NCI-H1417 treated with DMSO at 0.1 percent for 48 hours (cell line): ENCODE measurements at places on chromosomes 11 and 22.
A peak's percentile ranks its signal among the peaks of the same experiment; 100 is the strongest.

- no peak for DNase-seq
Observed at GRCh38 chr11:119359365-119360214, 13.1 kb upstream of the MFRP start.

DNA sequence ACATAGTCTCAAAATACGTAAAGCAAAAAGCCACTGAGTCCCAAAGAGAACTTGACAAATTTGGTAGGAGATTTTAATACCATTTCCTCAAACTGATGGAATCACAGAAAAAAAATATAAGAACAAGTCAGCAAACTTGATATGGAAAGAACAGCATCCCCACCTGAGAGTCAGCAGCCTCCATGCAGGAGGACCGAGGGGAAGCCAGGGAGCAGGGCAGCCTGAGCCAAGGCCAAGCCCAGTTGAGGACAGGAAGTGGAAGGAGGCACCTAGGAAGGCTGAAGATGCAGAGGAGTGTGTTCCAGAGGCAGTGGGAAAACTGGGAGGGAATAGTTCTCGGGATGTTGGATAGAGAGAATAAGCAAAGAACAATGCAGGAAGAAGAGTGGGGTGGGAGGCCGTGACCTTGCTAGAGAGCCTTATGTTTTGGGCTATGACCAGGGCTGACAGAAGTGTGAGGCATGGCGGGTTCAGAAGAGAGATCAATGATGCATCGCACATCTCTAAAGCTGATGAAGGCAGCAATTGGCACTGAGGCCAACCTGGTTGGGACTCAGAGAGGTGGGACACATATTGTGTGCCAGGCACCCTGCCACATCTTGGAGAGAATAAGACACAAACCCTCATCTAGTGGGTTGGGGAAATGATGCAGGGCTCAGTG, 15.4 kb downstream of the APOA4 start:
- DNase-seq, result no peak

DNA sequence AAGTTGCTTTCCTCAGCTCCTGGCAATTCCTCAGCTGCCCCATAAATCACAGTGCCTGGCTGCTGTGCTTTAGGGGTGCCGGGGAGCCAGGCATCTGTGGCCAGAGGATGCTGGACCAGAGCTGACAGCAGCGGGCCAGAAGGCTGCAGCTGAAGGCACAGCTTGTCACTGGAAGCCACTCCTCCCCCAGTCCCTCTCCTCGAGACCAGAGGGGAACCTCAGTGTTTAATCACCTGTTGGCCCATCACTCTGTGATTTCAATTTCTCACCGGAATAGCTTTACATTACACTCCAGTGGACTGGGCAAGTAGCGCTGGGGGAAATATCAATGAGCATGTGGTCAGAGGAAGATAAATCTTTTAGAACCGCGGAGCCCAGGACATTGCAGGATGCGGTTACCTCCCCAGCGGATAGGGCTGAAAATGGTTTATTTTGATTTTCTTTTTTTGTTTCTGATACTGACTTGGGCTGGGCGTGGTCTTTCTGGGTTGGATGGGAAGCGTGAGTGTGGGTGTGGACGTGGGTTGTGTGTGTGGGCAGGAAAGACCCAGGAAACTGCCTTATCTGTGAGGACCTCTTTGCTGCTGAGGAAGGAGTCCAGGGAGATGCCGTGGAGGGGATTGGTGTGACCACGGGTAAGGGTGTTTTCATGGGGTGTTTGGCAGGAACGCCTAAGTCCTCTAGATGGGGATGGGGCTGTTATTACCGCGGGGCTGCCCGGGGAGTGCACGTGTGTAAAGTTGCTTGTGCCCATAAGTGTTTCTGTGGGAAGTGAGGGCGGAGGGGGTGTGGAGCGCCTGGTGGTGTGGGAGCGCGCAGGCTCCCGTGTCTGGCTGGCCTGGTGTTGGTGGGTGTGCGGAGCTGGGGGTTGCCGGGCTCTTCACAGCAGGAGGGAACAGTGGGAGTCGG, 4.0 kb downstream of the DAGLA start:
- DNase-seq, result no peak

DNA sequence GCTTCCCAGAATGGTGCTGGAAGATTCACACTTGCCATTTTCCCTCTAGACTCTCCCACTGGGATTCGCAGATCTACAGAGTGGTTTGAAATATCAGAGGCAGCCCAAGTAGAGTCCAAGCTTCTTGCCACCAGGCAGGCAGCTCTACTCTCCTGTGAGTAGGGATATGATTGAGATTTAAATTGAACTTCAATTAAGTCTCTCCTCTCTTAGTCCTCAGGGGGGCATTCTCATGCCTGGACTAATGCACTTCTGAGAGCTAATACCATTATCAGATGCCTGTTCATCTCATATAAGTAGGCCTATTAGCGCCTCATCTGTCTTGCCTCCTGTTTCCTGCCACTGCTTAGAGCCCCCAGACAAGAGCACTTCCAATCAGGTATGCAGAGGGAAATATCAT, 25.5 kb upstream of the AMPD3 start:
- DNase-seq, result no peak

GRCh38 chr22:25110846-25111578, 88.6 kb upstream of the CRYBB3 start:
- DNase-seq, result peak; percentile 46

DNA sequence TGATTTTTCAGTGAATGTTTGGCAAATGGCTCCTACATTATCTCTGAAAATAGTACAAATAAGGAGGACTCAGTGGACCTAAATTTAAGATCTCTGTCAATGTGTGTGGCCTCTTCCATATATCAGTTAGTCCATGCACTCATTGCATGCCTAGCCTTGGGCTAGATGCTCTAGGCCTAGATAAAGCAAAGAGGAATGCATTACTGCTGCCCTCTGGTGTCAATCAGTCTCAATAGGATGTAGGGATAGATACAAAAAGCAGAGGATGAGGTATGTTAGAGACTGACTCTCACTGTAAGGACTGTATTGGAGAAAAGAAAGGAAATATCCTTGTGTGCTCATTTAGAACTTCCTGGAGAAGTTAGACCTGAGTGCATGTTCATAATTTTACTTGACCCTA, 42.0 kb downstream of the MS4A2 start:
- DNase-seq, result no peak

GRCh38 chr11:17803754-17804334, 69.3 kb downstream of the KCNC1 start:
- no peak for DNase-seq

DNA sequence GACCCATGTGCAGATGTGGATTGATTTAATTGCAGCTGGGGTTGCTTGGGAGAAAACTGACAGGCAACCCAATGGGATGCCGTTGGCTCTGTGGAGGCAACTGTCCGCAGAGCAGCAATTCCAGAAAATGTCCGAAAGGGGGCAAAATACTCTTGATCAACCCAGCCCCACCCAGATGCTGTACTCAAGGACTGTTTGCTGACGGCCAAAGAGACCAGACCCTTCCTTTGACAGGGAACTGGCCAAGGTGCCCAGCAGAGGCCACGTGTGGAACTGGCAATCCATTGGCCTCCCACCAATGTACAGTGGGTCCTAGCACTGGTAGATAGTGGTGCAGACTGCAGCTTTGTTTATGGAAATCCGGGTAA, 29.7 kb upstream of the KCNA4 start:
- no peak for DNase-seq

- DNase-seq, result no peak
Observed at GRCh38 chr11:95100856-95101507, 11.3 kb downstream of the ENDOD1 start.

GRCh38 chr11:32141745-32142546, 51.1 kb downstream of the RCN1 start:
- DNase-seq, result no peak

GRCh38 chr11:106216281-106216680, 138.8 kb downstream of the AASDHPPT start:
- DNase-seq, result no peak

GRCh38 chr11:108947654-108948570, 283.0 kb downstream of the DDX10 start:
- no peak for DNase-seq

DNA sequence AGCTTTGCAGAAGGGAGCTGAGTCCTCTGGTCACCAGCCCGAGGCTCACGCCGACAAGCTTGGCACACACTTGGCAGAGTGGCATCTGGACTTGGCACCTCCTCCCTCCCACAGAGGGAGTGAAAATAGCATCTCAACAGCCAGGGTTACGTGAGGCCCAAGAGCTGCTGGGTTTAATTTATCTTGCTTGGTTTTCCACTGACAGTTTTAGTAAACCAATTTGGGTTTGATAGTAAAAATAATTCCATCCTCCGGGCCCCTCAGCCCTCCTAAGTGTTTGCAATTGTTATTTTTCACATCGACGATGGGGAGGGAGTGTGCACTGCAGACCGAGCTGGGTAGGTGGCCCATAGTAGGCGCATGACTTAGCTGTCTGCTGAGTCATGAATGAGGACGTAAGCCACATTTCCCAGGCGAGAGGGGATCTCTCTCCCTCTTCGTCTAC, 107.6 kb upstream of the ASPHD2 start:
- DNase-seq, result no peak

GRCh38 chr11:118789501-118790356, 1.2 kb downstream of the DDX6 start:
- DNase-seq, result peak; percentile 32

GRCh38 chr11:8387141-8387540, 123.5 kb upstream of the LMO1 start:
- DNase-seq, result no peak

GRCh38 chr11:79274636-79275331, 166.0 kb downstream of the TENM4 start:
- no peak for DNase-seq

DNA sequence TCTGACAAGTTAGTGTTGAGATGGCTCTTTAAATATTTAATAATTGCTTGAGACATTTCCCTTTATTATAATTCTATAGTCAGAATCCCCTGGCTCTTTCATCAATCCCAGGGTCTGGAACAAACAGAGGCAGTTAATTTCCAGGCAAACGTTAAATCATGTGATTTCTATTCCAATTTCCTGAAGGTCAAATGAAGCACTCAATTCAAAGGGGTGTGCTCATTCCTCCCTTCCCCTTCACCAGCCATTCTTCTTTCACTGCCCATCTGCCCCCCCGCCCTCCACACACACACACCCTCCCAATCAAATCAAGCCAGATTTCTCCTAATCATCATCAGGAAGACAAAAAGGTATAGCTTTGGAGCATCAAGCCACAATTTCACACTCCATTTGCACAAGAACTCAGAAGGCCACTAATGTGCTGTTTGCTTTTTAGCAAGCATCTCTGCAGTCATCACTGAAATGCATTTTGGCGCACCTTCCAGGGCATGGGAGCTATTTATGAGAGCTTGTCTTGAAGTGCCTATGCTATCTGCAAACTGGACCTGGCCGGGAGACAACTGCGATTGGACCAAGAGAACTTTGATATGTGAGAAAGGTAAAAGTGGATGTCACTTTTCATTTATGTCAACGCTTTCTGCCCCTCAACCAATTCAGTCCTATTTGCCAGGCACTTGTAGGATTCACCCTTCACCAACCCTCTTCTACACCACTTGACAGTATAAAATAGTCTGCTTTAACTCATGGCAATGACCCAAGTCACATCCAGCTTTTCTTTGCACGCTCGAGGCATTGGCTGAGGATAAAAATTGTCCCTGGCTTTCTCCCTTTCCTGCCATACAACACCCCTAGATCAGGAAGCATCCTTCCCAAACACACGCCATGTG, 315.1 kb upstream of the API5 start:
- DNase-seq, result no peak

GRCh38 chr11:67666303-67666645, 8.1 kb downstream of the ALDH3B2 start:
- no peak for DNase-seq

GRCh38 chr11:34339149-34340064, 18.4 kb downstream of the ABTB2 start:
- DNase-seq, result no peak

GRCh38 chr22:41822317-41823057, 10.4 kb upstream of the SREBF2 start:
- no peak for DNase-seq

- no peak for DNase-seq
Observed at GRCh38 chr11:12200991-12201985, 90.9 kb downstream of the MICAL2 start.

GRCh38 chr11:112368381-112368780, 107.7 kb upstream of the PLET1 start:
- DNase-seq, result no peak

DNA sequence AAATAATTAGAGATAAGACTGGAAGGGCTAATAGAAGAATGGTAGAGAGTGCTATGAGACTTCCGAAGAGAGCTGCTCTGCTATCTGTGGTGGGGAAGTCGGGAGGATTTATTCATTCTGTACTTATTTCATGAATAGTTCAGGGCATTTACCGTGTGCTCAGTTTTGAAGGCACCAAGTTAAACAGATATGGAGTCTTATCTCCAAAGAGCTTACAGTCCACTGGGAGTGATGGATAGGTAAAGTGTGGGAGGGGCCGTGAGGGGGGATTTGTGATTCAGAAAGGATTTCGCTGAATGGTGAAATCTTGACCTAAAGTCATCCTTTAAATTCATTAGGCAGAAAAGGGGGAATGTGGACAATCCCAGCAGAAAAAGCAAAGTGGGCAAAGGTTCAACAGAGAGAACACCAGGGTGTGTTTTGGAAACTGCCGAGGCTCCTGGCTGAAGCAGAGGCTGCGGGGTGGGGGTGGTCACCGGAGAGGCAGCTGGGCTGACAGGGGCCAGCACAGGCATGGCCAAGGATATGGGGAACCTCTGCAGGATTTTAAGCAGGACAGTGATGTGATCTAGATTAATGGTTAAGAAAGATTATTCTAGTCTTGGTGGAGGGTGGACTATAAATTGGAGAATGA, 91.2 kb downstream of the UBASH3B start:
- DNase-seq, result no peak

GRCh38 chr11:117816151-117816741, 8.3 kb downstream of the FXYD2 start:
- no peak for DNase-seq

DNA sequence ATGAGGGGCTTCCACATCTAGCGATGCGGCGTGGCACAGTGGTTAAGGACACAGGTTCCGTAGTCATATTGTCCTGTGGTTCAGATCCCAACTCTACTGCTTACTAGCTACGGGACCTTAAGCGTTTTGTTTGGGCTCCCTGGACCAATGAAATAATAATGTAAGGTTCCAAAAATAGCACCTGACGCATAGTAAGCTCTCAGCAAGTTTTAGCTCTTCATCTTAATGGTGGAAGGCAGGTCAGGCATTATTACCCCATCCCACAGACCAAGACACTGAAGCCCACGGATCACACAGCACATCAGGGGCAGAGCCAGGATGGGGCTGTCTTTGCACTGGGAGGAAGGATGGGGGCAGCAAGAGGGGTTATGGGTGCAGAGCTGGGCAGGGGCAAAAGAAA, 13.0 kb downstream of the DNAJB13 start:
- DNase-seq, result no peak

DNA sequence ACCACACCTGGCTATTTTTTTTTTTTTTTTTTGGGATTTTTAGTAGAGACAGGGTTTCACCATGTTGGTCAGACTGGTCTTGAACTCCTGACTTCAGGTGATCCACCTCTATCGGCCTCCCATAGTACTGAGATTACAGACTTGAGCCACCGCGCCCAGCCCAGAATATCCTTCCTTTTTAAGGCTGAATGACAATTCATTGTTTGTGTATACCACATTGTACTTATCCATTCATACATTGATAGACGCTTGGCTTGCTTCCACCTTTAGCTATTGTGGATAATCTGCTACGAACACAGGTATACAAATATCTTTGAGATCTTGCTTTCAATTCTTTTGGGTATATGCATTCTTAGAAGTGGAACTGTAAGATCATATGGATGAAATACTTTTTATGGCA, 10.8 kb upstream of the RASSF10 start:
- no peak for DNase-seq
